Right atrium auricular region (tissue), 2 donors: ENCODE measurements at places on chromosomes 3 and 15.

- no peaks in the 10 kb centered on the region for H3K27me3 ChIP-seq
- DNase-seq, result no peak
- H3K4me1 ChIP-seq, result no peaks in the 10 kb centered on the region
- peak overlapping the region; percentile 28 for H3K4me3 ChIP-seq
- H3K27ac ChIP-seq, result no peak overlapping the region
These were observed 16.8 kb downstream of the NOX5 start for GRCh38 chr15:69031013-69032001.

DNA sequence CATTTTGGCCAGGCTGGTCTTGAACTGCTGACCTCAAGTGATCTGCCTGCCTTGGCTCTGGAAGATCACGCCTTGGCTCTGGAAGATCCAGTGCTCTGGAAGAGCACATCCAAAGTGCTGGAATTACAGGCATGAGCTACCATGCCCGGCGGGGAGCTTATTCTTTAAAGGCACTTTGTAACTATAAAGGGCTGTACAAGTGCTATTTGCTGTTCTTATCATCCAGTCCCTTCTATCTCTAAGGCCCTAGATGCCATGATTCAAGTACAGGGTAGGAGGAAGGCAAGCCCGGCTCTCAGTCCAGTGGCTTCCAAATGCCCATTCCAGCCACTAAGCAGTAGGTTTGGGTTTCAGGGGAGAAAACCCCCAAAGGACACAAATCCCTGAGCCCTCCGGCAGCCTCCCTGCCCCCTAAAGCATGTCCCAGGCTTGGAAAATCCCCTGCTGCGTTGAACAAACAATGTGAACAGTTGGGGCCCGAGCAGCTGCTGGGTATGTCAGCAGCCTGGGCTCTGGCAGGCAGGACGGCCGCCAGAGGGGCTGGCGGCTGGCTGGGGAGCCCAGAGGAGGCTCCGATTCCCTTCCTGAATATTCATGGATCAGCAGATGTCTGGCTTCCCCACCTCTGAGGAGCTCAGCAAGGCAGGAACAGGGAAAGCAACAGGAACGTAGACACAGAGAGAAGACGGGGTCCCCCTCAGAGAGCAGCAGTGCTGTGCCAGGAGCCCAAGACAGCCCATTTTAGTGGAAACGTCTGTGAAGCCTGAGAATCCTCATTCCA is 7.7 kb downstream of the IGDCC4 start:
- peak overlapping the region; percentile 17 for H3K27ac ChIP-seq
- H3K36me3 ChIP-seq, result no peaks in the 10 kb centered on the region
- no peak for DNase-seq
- H3K4me3 ChIP-seq, result no peak overlapping the region

- no peaks in the 10 kb centered on the region for H3K27me3 ChIP-seq
- H3K4me3 ChIP-seq, result no peak overlapping the region
- H3K36me3 ChIP-seq, result no peaks in the 10 kb centered on the region
- H3K27ac ChIP-seq, result no peak overlapping the region
These were observed 86.9 kb upstream of the C15orf39 start for GRCh38 chr15:75114796-75115195.

DNA sequence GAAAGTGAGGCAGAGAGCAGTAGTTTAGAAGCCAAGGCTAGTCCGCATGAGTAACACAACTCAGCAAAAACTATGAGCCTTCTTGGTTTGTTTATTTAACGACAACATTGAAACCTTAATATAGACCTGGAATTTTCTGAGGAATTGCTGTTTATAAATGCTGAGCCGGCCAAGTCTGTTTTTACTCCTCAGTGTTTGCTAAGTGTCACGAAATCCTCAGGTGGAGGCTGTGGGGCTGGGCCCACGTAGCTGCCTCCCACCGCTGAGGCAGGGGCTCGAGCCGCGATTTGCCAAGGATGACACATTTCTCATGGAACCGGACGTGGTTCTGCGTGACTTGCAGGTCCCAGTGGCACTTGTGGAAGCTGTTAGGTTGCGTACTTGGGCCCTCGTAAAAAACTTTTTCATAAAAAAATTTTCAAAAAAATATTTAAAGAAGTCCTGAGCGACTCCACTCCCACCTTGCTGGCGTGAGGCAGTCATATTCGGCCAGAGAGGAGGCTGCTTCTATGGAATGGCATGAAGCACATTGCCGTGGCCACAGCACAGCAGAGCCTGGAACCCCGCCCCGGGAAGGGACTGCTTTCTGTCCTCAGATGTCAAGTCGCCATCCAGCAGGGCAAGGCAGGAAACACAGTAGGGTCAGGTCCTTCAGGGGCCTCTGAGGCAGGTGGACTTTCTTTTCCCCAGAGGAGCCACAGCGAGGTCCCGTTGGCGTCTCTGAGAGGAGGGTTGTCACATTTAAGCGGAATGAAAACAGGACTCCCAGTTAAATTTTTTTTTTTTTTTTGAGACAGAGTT is 64.8 kb upstream of the PCSK6 start:
- no peak overlapping the region for H3K4me3 ChIP-seq
- DNase-seq, result no peak
- H3K36me3 ChIP-seq, result no peaks in the 10 kb centered on the region
- H3K27ac ChIP-seq, result no peak overlapping the region
- no peaks in the 10 kb centered on the region for H3K27me3 ChIP-seq
- H3K4me1 ChIP-seq, result peaks cover 3% of the 10 kb centered on the region

DNA sequence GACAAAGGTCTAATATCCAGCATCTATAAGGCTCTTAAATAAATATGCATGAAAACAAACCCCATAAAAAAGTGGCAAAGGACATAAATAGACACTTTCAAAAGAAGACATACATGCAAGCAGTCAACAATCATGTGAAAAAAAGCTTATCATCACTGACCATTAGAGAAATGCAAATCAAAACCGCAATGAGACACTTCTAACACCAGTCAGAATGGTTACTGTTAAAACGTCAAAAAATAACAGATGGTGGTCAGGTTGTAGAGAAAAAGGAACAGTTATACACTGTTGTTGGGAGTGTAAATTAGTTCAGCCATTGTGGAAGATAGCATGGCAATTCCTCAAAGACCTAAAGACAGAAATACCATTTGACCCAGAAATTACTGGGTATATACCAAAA is 440.7 kb upstream of the KCNMB2 start:
- no peaks in the 10 kb centered on the region for H3K27me3 ChIP-seq
- H3K27ac ChIP-seq, result no peak overlapping the region
- no peaks in the 10 kb centered on the region for H3K4me1 ChIP-seq

DNA sequence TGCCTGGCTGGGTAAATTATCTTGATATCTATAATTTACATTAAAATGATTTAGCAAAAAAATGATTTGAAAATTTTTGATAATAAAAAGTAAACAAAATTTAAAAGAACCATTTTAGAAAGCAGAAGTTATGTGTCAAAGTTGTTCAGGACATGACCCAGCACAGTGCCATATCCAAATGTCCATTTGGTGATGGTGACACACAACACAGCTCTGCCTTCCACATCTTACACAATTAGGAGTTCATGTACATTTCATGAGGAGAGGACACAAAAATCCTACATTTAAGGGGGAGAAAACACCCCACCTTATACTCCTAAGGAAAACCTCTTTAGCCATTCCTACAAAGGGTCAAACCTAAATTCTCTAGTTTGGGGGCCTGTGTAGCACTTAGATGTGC is 10.7 kb upstream of the UBE2E1 start:
- H3K36me3 ChIP-seq, result no peaks in the 10 kb centered on the region
- no peak overlapping the region for H3K27ac ChIP-seq
- H3K27me3 ChIP-seq, result no peaks in the 10 kb centered on the region
- no peaks in the 10 kb centered on the region for H3K4me1 ChIP-seq
- no peak overlapping the region for H3K4me3 ChIP-seq
- DNase-seq, result no peak

DNA sequence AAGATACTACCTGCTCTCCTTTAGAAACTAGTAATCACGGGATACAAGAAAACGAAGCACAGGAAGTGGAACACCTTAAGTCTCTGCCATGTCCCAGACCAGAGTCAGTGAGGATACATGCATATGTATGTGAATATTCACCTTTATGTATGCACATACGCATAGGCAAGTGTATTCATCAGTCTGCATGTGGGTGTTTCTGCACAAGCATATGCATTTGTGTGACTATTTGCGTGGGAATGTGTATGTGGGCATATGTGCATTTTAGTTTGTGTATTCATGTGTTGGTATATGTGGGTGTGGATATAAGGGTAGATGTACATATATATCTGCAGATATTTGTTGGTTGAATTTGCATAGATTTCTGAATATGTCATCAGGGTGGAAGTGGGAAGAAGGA is 889.7 kb downstream of the AGBL1 start:
- no peaks in the 10 kb centered on the region for H3K4me1 ChIP-seq
- no peak overlapping the region for H3K27ac ChIP-seq
- DNase-seq, result no peak
- H3K36me3 ChIP-seq, result no peaks in the 10 kb centered on the region
- H3K4me3 ChIP-seq, result no peak overlapping the region

GRCh38 chr3:35966629-35967464 is 327.5 kb downstream of the ARPP21 start:
- H3K27me3 ChIP-seq, result no peaks in the 10 kb centered on the region
- H3K36me3 ChIP-seq, result no peaks in the 10 kb centered on the region
- no peaks in the 10 kb centered on the region for H3K4me1 ChIP-seq
- H3K27ac ChIP-seq, result no peak overlapping the region
- DNase-seq, result no peak

- H3K4me1 ChIP-seq, result no peaks in the 10 kb centered on the region
- no peak for DNase-seq
- H3K27me3 ChIP-seq, result no peaks in the 10 kb centered on the region
- H3K27ac ChIP-seq, result no peak overlapping the region
- H3K36me3 ChIP-seq, result no peaks in the 10 kb centered on the region
- H3K4me3 ChIP-seq, result no peak overlapping the region
These were observed 60.5 kb downstream of the COL6A5 start for GRCh38 chr3:130405956-130406355.
